ENCODE measurements at places on chromosomes 6 and 20. TPM values are rescaled to one million over a fixed set of nuclear protein-coding genes. Genes with fewer than 3 reads are reported as not detected.

- no peak overlapping the region for H3K27ac ChIP-seq
- no peak overlapping the region for H3K4me3 ChIP-seq
- DNase-seq, result no peak
Observed at GRCh38 chr6:156280065-156280464, 497.1 kb upstream of the ARID1B start.

- peak; percentile 64 for DNase-seq
- peaks cover 6% of the 10 kb centered on the region for H3K27me3 ChIP-seq
- no peak overlapping the region for H3K27ac ChIP-seq
- H3K36me3 ChIP-seq, result no peaks in the 10 kb centered on the region
- peaks cover 7% of the 10 kb centered on the region for H3K4me1 ChIP-seq
- peak overlapping the region; percentile 63 for H3K4me3 ChIP-seq
Observed at GRCh38 chr20:63736893-63737694, 630 bp downstream of the LIME1 start.

GRCh38 chr6:115643762-115644161 is 416.9 kb downstream of the FRK start:
- no peaks in the 10 kb centered on the region for H3K27me3 ChIP-seq
- H3K27ac ChIP-seq, result no peak overlapping the region
- no peak overlapping the region for H3K4me3 ChIP-seq
- H3K36me3 ChIP-seq, result no peaks in the 10 kb centered on the region
- no peak for DNase-seq

DNA sequence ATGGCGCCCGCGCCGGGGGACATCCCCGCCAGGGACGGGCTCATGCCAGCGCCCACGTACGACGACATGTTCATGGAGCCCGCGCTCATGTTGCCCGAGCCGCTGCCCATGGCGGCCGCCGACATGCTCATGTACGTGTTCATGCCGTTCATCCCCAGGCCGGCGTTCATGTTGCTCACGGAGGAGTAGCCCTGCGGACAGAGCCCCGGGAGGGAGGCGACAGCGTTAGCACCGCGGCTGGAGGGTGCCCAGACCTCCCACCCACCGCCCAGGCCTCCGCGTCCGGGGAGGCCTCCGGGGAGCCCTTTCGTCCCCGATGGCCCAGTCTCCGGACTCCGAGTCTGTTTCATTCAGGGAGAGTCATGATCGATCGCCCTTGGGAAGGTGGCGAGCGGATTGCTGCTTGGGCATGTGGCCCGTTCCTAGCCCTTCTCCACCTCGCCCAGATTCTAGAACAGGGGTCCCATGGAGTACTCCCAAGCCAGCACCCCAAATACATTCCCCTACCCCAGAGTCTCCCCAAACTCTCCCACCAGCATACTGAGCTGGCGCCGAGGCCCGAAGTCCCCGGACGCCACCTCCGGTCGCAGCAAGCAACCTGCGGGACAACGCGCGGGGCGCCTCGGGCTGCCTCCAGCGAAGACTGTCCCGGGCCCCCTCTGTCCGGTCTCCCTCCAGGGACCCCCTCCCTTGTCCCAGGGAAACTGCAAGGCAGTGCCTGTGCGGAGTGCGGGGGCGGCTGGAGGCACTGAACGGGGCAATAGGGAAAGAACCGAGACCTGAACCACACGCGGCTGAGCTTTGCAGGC is 1.2 kb downstream of the FOXA2 start:
- H3K36me3 ChIP-seq, result no peaks in the 10 kb centered on the region
- peaks cover 56% of the 10 kb centered on the region for H3K4me1 ChIP-seq
- H3K27ac ChIP-seq, result no peak overlapping the region
- peaks cover 99% of the 10 kb centered on the region for H3K27me3 ChIP-seq
- H3K4me3 ChIP-seq, result peak overlapping the region; percentile 49

- DNase-seq, result no peak
- H3K4me3 ChIP-seq, result no peak overlapping the region
- no peak overlapping the region for H3K27ac ChIP-seq
- no peaks in the 10 kb centered on the region for H3K36me3 ChIP-seq
- no peaks in the 10 kb centered on the region for H3K4me1 ChIP-seq
Observed at GRCh38 chr6:65289491-65289890, 417.5 kb downstream of the EYS start.

DNA sequence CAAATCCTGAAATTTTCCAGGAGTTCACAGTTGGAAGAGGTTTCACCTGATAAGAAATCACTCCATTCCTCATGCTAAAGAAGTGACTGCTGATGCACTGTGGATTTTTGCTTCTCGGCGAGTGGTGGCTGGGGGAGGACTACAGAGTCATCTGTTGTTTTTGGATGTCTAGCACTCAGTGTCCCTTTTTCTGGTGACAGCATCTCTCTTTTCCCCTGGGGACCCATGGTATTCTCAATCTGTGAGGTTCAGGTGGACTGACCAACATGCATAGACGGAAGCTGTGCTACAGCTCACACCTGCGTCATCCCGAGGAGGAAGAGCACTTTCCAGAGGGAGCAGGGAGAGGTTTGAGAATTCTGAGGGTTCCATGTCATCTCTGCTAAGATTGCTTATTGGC is 42.7 kb upstream of the ZNF831 start:
- no peaks in the 10 kb centered on the region for H3K36me3 ChIP-seq
- DNase-seq, result no peak
- H3K4me3 ChIP-seq, result no peak overlapping the region
- H3K27ac ChIP-seq, result no peak overlapping the region

- no peaks in the 10 kb centered on the region for H3K36me3 ChIP-seq
- DNase-seq, result no peak
- H3K27ac ChIP-seq, result peak overlapping the region; percentile 50
- peaks cover 21% of the 10 kb centered on the region for H3K4me1 ChIP-seq
Observed at GRCh38 chr6:155126727-155127439, 131.8 kb downstream of the TIAM2 start.

GRCh38 chr6:115814907-115815306 is 245.8 kb downstream of the FRK start:
- no peaks in the 10 kb centered on the region for H3K27me3 ChIP-seq
- no peak overlapping the region for H3K27ac ChIP-seq
- no peak for DNase-seq
- H3K4me3 ChIP-seq, result no peak overlapping the region
- no peaks in the 10 kb centered on the region for H3K36me3 ChIP-seq
- H3K4me1 ChIP-seq, result no peaks in the 10 kb centered on the region

GRCh38 chr6:126876446-126876845 is 242.0 kb upstream of the RSPO3 start:
- H3K27me3 ChIP-seq, result no peaks in the 10 kb centered on the region
- no peak overlapping the region for H3K27ac ChIP-seq
- H3K4me3 ChIP-seq, result no peak overlapping the region
- no peaks in the 10 kb centered on the region for H3K36me3 ChIP-seq
- H3K4me1 ChIP-seq, result no peaks in the 10 kb centered on the region

- no peaks in the 10 kb centered on the region for H3K27me3 ChIP-seq
- H3K36me3 ChIP-seq, result no peaks in the 10 kb centered on the region
- DNase-seq, result no peak
- no peak overlapping the region for H3K4me3 ChIP-seq
- 0 out of 2 replicates have a peak overlapping the region, but pooled peaks have one; percentile 36 for H3K27ac ChIP-seq
Observed at GRCh38 chr6:20413826-20414225, 12.1 kb downstream of the E2F3 start.

- peaks cover 36% of the 10 kb centered on the region for H3K36me3 ChIP-seq
- H3K27me3 ChIP-seq, result no peaks in the 10 kb centered on the region
- no peaks in the 10 kb centered on the region for H3K4me1 ChIP-seq
- DNase-seq, result no peak
Observed at GRCh38 chr6:18165751-18166150, 10.5 kb downstream of the KDM1B start.

- H3K4me1 ChIP-seq, result 0 out of 2 replicates have a peak, but pooled peaks cover 5% of the 10 kb centered on the region
- no peaks in the 10 kb centered on the region for H3K36me3 ChIP-seq
- H3K27ac ChIP-seq, result no peak overlapping the region
- peaks cover 46% of the 10 kb centered on the region for H3K27me3 ChIP-seq
- no peak for DNase-seq
Observed at GRCh38 chr20:54168961-54169862, 4.6 kb downstream of the CYP24A1 start.

GRCh38 chr6:33197431-33198048 is 2.9 kb downstream of the RXRB start:
- H3K4me3 ChIP-seq, result no peak overlapping the region
- no peak overlapping the region for H3K27ac ChIP-seq
- peaks cover 4% of the 10 kb centered on the region for H3K36me3 ChIP-seq
- DNase-seq, result peak; percentile 90

- no peaks in the 10 kb centered on the region for H3K4me1 ChIP-seq
- no peak overlapping the region for H3K4me3 ChIP-seq
- no peaks in the 10 kb centered on the region for H3K27me3 ChIP-seq
- H3K36me3 ChIP-seq, result no peaks in the 10 kb centered on the region
- DNase-seq, result no peak
- no peak overlapping the region for H3K27ac ChIP-seq
Observed at GRCh38 chr20:24321973-24322372, 147.5 kb upstream of the SYNDIG1 start.

GRCh38 chr6:170129691-170130171 is 161.1 kb downstream of the DLL1 start:
- DNase-seq, result no peak
- no peaks in the 10 kb centered on the region for H3K27me3 ChIP-seq
- no peak overlapping the region for H3K27ac ChIP-seq
- no peaks in the 10 kb centered on the region for H3K4me1 ChIP-seq

- peaks cover 26% of the 10 kb centered on the region for H3K4me1 ChIP-seq
- DNase-seq, result peak; percentile 47
- peaks cover 4% of the 10 kb centered on the region for H3K36me3 ChIP-seq
Observed at GRCh38 chr6:82362878-82363427, 664 bp upstream of the TPBG start.

GRCh38 chr6:37502703-37503291 is 3.1 kb upstream of the CCDC167 start:
- H3K4me3 ChIP-seq, result no peak overlapping the region
- H3K4me1 ChIP-seq, result peaks cover 11% of the 10 kb centered on the region
- H3K27ac ChIP-seq, result no peak overlapping the region
- no peaks in the 10 kb centered on the region for H3K27me3 ChIP-seq
- no peak for DNase-seq
- no peaks in the 10 kb centered on the region for H3K36me3 ChIP-seq

- H3K27me3 ChIP-seq, result no peaks in the 10 kb centered on the region
- no peaks in the 10 kb centered on the region for H3K36me3 ChIP-seq
- DNase-seq, result no peak
- peaks cover 12% of the 10 kb centered on the region for H3K4me1 ChIP-seq
- no peak overlapping the region for H3K27ac ChIP-seq
Observed at GRCh38 chr6:76330031-76330430, 257.6 kb upstream of the IMPG1 start.

DNA sequence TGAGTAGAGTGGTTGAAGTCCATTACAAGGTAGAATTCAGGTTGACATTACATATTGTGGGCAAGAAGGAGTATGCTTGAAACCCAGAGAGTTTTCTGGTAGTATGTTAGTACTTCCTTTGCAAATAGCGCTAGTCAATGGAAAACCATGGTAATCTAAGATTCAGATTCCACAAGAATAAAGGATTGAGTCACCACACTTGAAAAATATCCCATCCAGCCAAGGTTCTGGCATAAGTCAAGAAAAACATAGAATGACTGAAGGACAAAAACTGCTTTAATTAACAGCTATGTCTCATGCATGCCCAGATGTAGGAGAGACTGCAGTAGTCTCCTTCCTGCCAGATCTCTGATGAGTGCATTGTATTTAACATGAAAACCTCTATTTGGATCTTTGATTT is 469.8 kb downstream of the BMP2 start:
- DNase-seq, result no peak
- no peaks in the 10 kb centered on the region for H3K27me3 ChIP-seq

DNA sequence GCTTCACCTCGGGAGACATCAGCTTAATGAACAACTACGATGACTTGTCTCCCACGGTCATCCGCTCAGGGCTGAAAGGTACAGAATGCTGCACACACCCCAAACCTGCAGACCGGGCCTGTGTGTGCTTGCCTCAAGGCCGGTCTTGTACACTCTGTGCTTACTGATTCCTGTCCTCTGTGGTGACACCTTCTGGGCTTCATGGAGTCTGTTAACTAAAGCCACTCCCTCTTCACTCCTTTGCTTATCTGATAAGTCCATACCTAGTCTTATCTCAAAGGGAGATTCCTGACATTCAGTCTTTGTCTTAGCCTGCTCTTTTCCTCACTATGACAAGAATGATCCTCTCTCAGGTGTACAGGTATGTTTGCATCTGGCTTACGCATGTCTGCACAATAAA is 107.7 kb upstream of the TMEM181 start:
- no peak overlapping the region for H3K27ac ChIP-seq
- no peak overlapping the region for H3K4me3 ChIP-seq
- DNase-seq, result no peak
- H3K4me1 ChIP-seq, result 0 out of 2 replicates have a peak, but pooled peaks cover 5% of the 10 kb centered on the region

GRCh38 chr6:27138837-27139755 is 108.4 kb upstream of the PRSS16 start:
- DNase-seq, result peak; percentile 97
- peaks cover 29% of the 10 kb centered on the region for H3K4me1 ChIP-seq
- H3K27me3 ChIP-seq, result no peaks in the 10 kb centered on the region
- no peaks in the 10 kb centered on the region for H3K36me3 ChIP-seq

DNA sequence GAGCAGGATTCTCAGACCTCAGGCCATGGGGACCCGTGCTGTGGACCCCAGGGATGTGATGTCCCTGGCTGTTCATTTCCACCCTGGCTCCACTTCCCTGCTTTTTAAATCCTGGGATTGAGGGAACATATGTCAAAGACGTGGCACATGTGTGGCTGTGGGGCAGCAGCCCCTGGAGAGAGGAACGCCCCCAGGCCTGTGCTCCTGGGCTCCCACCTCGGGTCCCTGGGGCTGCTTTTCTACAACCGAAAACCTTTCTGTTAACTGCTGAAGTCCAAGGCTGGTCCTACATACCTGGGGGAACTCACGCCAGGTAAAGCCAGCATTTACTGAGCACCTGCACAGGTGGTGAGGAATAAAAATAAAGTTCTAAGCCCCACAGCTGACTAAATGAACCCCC is 102.3 kb upstream of the FRMD1 start:
- H3K4me1 ChIP-seq, result peaks cover 32% of the 10 kb centered on the region
- H3K36me3 ChIP-seq, result no peaks in the 10 kb centered on the region
- DNase-seq, result no peak
- H3K27me3 ChIP-seq, result no peaks in the 10 kb centered on the region

- H3K36me3 ChIP-seq, result peaks cover 47% of the 10 kb centered on the region
- H3K27me3 ChIP-seq, result no peaks in the 10 kb centered on the region
- H3K27ac ChIP-seq, result no peak overlapping the region
- DNase-seq, result no peak
- no peaks in the 10 kb centered on the region for H3K4me1 ChIP-seq
- H3K4me3 ChIP-seq, result no peak overlapping the region
Observed at GRCh38 chr20:63873477-63873971, 8.5 kb downstream of the TPD52L2 start.

GRCh38 chr6:46453216-46453615 is 38.0 kb downstream of the RCAN2 start:
- no peak overlapping the region for H3K27ac ChIP-seq
- H3K27me3 ChIP-seq, result no peaks in the 10 kb centered on the region

- no peak overlapping the region for H3K4me3 ChIP-seq
- no peaks in the 10 kb centered on the region for H3K4me1 ChIP-seq
Observed at GRCh38 chr6:23448281-23448680, 677.7 kb upstream of the NRSN1 start.

- no peak overlapping the region for H3K27ac ChIP-seq
- H3K4me3 ChIP-seq, result no peak overlapping the region
- no peak for DNase-seq
- H3K4me1 ChIP-seq, result peaks cover under 1% of the 10 kb centered on the region
- no peaks in the 10 kb centered on the region for H3K27me3 ChIP-seq
Observed at GRCh38 chr20:32490942-32491763, 94.0 kb downstream of the NOL4L start.

BACH2 gene
- total RNA-seq, result 3.3 TPM

LTB gene
- total RNA-seq, result not detected

HSPA1B gene
- total RNA-seq, result 113 TPM

TFAP2A gene
- not detected for total RNA-seq

C20orf144 gene
- 0.66 TPM for total RNA-seq

TRIM31 gene
- not detected for total RNA-seq

FGD2 gene
- total RNA-seq, result 0.14 TPM

BTNL2 gene
- not detected for total RNA-seq

PYGB gene
- 61.9 TPM for total RNA-seq

EFCAB8 gene
- total RNA-seq, result not detected

KIAA0408 gene
- total RNA-seq, result 4.0 TPM
